ENCODE measurements at places on chromosomes 12 and 14. TPM values are rescaled to one million over a fixed set of nuclear protein-coding genes. Genes with fewer than 3 reads are reported as not detected.

Gene GDF3
- total RNA-seq = not detected

Gene PLEK2
- total RNA-seq = not detected

Gene KCNK13
- 0.31 TPM for total RNA-seq

Gene NR1H4
- 0.31 TPM for total RNA-seq

Gene KRT85
- not detected for total RNA-seq

Gene ASPG
- 0.31 TPM for total RNA-seq

Gene HOXC5
- not detected for total RNA-seq

Gene PAH
- not detected for total RNA-seq

Gene FAM181A
- total RNA-seq = 1.6 TPM

Gene TSHR
- 0.63 TPM for total RNA-seq

Gene ANP32D
- total RNA-seq = not detected

Gene PTHLH
- not detected for total RNA-seq

Gene EML1
- 200 TPM for total RNA-seq

Gene FITM1
- 0.94 TPM for total RNA-seq

Gene AQP5
- 0.63 TPM for total RNA-seq

Gene LIN7A
- 37.9 TPM for total RNA-seq

Gene TSPAN9
- 11.0 TPM for total RNA-seq

Gene CEBPE
- not detected for total RNA-seq

Gene TRPV4
- 0.31 TPM for total RNA-seq

Gene HNF1A
- not detected for total RNA-seq

Gene YAF2
- total RNA-seq = 83.6 TPM

Gene ADAMTS20
- total RNA-seq = 0.94 TPM

Gene RNASE13
- total RNA-seq = not detected

Gene ZDHHC17
- total RNA-seq = 371 TPM

Gene IL31
- total RNA-seq = not detected

Gene FKBP3
- total RNA-seq = 81.4 TPM

Gene MIPOL1
- total RNA-seq = 33.8 TPM

Gene SLCO1B1
- not detected for total RNA-seq
